ENCODE measurements at places on chromosomes 11 and 22.

DNA sequence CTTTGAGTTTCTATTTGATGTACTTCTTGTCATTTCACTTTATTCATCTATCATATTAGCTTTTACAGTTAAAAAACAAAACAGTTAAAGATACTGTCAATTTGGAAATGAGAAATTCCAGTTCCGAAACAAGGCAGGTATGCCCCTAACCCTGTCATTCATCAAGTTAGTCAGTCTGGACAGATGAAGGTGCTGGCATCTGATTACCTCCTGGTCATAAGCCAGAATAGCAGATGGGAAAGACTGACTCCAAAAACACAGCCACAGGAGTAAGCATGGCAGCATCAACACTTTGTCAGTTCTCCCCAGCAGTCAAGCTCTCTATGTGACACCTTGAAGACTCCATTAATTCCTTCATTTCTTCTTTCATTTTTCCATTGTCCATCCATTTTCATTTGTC, 4.3 kb downstream of the LRRC51 start:
- DNase-seq: peak; percentile 53

GRCh38 chr11:43819926-43820325, 60.7 kb upstream of the ALKBH3 start:
- DNase-seq: no peak

DNA sequence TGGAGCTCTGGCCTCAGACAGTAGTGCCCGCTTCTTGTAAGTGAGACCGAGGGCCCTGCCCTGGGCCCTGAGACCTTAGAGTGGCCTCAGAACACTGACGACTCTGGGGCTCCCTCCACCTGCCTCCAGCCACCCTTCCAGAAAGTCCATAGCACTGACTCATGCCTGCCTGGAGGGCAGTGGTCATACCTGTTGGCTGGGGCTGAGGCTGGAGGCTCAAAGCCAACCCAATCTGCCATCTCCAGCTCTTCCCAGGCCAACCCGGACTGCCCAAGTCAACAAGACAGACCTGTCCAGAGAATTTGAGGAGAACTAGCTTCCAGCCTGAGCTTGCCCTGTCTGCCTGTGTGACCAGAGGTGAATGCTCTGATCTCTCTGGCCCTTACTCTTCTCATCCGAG, 66.9 kb upstream of the TTLL12 start:
- DNase-seq: no peak

DNA sequence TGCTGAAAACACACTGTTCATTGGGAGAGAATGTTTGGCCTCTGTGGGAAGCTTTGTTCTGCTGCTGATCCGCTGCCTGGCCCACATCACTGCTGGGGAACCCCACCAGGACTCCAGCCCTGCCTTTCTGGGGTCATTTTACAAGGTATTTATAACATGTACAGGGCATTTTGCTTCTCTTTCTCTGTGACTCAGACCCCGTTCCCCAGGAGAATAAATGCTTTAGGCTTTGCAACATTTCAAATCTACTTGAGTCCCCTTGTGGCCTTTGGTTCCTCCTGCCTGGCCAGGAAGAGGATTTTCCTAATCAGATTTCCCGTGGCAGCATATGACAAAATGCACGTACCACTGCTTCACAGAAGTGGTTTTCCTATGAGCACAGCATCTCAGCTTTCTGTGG, 43.0 kb downstream of the BTG4 start:
- no peak for DNase-seq

- DNase-seq: no peak
These were observed 3.3 kb downstream of the C2CD2L start for GRCh38 chr11:119110439-119110838.

DNA sequence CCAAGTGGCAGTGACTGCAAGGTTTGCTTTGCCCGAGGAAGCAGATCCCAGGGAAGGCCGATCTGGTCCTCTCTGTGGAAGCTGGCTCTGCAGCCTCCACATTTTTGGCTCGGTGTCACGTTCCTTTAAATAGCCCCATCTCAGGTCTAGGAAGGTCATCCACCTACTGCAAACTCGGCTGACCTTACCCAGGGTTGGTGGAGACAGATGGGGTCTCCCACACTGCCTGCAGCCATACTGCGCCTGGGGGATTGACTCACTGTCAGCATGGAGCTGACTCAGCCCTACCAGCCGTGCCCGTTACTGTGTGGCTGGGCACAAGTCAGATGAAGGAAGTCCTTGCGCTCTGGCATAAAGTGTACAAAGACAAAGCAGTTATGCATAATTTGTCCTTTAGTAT, 16.9 kb downstream of the CDPF1 start:
- DNase-seq: no peak

- no peak for DNase-seq
These were observed 789 bp upstream of the FAM111A start for GRCh38 chr11:59141673-59142460.

GRCh38 chr11:130847517-130847916, 68.8 kb downstream of the SNX19 start:
- DNase-seq: no peak

- DNase-seq: peak; percentile 62
These were observed 133.4 kb downstream of the DCDC1 start for GRCh38 chr11:31236143-31236542.

- DNase-seq: no peak
These were observed 3.2 kb downstream of the SCGB1A1 start for GRCh38 chr11:62421996-62422395.

GRCh38 chr11:9664276-9665171, 647 bp downstream of the SWAP70 start:
- peak; percentile 25 for DNase-seq

DNA sequence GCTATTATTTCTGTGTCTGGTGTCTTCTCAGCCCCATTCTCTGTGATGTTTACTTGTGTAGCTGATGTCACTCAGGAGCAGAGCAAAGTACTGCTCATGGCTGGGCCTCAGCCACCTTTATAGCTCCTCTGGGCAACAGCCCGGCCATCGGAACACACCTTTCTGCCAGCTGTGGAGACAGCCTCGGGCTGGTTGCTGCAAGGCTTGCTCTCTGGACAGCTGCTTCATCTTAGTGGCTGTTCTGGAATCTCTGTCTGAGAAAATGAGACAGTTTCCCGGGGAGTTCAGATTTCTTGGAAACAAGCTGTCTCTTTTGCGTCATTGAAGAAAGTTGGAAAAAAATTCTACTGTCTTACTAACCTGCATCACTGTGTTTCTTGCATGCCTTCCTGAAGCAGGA, 20.0 kb downstream of the THY1 start:
- no peak for DNase-seq

DNA sequence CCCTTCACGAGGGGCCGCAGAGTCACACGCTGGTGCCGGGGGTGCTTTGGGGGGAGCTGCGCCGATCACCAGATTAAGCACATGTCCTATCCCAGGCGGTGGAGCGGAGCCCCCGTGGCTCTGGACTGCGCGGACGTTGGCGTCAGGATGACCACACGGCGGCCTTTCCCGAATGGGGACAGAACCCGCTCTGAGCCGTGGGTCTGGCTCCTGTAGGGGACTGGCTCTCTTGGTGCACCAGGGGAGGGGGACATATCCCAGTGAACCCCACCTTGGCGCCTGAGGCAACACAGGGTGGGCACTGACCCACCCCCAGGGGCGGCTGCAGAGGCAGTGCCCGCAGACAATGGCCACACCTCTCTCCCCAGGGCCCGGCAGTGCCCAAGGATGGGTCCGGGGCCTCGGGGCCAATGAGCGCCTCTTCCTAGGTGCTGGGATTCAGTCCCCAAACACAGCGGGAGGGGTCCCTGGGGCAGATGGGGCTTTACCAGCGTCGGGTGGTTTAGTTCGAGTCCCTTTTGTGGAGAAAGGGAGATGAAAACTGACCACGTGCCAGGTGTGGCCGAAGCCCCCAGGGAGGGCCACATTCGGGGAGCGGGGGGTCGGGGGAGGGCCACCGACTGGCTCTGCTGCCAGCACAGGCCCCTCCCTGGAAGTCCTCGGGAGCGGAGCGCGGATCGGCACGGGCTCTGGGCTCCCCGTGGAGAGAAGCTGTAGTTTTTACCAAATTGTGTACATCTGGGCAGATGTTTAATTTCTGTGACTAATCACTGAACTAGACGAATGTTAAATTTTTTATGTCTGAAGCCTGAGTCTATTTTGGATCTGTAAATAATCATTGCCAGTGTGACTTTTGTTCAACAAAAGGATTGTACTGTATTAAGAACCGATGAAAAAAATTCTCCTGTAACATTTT, 58.9 kb downstream of the GRAMD4 start:
- DNase-seq: no peak

- DNase-seq: no peak
These were observed 11.8 kb upstream of the FBLN1 start for GRCh38 chr22:45490836-45491235.

GRCh38 chr22:38788021-38788816, 5.7 kb downstream of the DNAL4 start:
- DNase-seq: peak; percentile 84

DNA sequence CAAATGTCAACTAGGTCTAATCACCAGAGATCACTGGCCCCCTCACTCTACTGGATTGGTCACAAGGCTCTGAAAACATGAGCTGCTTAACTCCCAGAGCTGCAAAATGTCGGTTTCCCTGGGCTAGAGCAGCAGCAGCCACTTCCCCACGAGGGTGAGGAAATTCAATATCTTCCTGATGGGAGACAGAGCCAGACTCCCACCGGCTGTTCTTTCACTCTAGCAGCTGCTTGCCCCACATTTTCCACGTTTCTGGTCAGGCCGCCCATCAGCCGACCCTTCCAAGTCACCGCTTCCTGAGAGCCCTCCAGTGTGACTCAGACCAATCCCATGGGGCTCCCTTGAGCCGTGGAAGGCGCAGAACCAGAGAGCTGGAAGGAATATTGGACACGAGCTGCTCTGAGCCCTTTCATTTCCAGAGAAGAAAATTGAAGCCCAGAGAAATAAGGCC, 227.0 kb downstream of the ADAMTS15 start:
- no peak for DNase-seq

- peak; percentile 77 for DNase-seq
These were observed 31.3 kb downstream of the TRAF6 start for GRCh38 chr11:36478700-36479329.

DNA sequence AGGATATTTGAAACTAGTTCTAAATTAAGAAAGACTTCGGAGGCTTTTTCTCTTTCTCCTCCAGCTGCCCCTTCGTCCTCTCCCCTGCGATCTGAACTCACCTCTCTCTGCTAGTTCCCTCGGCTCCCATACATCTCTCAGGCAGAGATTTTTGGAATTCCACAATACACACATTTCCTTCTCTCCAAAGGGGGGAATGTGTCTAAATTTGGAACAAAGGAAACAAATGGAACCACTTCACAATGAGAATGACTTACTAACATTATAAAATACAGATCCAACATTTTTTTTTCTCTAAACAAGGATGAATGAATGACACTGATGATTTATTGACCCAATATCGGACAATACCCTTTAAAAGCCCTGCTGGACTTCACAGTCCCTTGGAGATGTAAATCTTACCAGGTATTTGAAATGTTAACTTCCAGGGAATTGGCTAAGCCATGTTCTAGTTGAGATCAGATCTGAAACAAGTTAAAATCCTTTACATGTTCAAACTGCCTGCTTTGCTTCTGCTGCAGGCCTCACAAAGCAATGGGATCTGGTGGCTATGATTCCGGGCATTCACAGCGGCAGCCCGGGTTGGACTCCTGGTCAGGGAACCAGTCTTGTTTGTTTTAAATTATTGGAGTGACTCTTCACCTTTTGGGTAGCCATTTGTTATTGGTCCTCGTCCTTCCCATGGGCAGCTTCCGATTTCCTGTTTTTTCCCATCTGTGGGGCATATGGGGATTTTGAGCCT, 20.5 kb upstream of the GSTP1 start:
- DNase-seq: no peak

GRCh38 chr11:28245131-28245530, 136.9 kb downstream of the METTL15 start:
- DNase-seq: no peak

DNA sequence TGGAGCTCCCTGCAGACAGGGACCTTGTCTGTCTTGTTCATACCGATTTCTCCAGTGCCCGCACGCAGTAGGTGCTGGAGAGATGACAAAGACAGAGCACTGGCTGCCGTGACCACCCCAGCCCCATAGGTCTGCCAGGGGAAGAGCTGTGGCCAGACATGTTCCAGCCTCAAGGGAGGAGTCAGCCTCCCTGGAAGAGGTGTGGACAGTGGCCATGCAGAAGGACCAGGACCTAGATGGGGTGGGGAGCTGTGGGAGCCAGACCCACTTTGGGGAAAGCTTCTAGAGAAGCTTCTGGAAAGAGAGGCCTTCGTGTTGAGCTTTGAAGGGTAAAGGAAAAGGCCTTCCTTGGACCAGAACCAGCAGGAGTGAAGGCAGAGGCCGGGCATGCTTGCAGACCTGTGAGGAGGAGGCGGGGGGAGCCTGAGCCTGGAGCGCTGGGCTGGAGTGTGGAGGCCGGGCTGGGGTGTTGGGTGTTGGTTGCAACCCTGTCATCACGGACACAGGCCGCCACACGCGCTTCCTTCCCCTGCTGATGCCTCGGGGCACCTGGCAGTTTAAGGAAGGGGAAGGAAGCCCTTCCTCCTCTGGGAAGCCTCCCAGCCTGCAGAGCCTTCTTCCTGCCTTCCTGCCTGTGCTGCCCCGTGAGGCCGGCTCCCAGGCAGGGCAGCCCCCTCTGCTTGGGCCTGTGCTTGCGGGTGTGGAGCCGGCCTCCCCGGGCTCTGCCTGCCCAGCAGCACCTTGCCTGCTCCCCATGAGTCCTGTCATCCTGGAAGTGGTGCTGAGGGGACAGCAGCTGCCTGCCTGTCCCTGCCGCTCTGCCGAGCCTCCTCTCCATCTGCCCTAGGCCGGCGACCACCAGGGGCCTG, 12.3 kb downstream of the RELT start:
- no peak for DNase-seq

DNA sequence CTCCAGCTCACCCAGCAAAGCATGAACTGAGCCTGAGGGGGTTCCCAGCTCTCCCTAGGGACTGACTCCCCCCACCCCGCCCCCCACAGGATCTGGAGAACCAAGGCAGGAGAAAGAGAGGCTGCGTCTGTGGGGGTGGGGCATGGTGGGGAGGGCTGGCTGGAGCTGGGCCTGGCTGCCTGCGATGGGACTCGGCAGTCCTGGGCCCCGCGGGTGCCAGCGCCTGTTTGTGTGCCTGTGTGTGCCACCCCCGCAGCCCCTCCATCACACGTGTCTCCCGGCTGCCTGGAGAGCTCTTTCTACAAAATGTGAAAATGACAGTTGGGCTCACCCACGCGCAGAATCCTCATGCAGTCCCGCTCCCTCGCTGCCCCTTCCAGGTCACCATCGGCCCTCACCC, 46.8 kb downstream of the CACNA1I start:
- DNase-seq: no peak

GRCh38 chr11:92917927-92918326, 51.5 kb upstream of the MTNR1B start:
- DNase-seq: no peak

DNA sequence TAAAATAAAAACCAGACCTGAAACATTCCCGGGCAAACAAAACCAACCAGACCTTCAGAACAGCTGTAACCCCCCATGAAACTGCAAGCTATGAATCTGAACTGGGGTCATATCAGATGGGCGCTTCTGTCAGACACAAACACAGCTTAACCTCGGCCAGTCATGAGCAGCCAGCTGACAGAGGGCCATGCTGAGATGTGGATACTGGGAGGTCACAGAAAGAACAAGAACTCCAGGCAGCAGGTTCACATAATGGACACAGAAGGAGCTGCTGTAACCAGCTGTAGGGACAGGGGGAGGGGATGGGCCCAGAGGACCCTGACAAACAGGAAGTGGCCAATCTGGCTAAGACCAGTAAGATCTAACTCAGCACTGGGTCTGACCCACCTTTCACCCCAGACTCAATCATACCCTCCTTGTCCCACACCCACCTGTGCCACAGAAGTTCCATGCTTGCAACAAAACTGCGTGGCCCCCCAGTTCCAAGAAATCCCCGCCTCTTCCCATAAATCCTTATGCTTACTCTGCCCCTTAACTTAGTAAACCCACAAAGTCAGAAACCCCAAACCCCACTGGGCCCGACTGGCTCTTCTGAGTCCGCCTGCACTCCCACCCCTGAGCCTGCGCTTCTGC, 4.0 kb downstream of the APOL4 start:
- DNase-seq: no peak

Data from brain (organoid and tissue), 16 donors.